ENCODE measurements at places on chromosomes 2 and 18. TPM values are rescaled to one million over a fixed set of nuclear protein-coding genes. Genes with fewer than 3 reads are reported as not detected.

REG3A gene
- total RNA-seq, result not detected

CFAP221 gene
- 1.2 TPM for total RNA-seq

DNA sequence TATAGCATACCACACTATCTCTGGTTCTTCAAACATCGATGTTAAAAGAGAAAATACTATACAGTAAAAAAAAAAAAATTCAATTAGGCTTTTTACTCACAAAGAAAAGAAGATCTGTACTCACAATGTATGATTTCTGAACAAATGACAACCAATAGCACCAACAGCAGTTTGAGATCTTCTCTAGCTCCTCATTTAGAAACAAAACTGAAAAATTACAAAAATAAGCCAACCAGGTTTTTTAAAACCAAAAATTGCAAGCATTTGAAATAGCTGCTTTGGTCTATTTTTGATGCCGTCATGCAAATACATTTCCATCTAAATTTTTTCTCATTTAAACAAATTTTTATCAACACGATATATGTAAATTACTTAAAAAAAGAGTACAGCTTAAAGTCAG lies 34.3 kb upstream of the RALBP1 start:
- DNase-seq, result no peak

DNA sequence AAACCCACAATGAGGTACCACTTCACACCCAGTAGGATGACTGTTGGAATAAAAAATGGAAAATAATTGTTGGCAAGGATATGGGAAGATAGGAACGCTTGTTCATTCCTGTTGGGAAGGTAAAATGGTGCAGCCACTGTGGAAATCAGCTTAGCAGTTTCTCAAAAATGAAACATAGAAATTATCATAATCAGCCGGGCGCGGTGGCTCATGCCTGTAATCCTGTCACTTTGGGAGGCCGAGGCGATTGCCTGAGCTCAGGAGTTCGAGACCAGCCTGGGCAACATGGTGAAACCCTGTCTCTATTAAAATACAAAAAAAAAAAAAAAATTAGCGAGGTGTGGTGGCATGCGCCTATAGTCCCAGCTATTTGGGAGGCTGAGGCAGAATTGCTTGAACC lies 23.4 kb downstream of the AMER3 start:
- no peak for DNase-seq

DNA sequence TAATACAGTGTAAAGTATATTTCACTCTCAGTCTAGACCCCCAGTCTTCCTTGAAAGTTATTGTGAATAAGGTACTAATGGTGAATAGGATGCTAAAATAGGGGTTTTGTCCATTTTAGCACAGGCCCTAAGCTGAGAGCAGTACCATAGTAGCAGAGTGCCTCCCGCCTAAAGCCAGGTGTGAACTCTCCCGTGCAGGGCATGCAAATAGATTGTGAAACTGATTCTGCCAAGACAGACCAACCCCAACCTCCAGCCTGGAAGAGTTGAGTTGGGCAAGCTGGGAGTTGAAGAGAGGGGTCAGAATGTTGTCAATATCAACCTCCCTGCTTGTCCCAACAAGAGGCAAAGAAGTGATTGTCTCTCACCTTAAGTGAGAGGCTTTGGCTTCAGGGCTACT lies 97.4 kb upstream of the CYRIA start:
- no peak for DNase-seq

DNA sequence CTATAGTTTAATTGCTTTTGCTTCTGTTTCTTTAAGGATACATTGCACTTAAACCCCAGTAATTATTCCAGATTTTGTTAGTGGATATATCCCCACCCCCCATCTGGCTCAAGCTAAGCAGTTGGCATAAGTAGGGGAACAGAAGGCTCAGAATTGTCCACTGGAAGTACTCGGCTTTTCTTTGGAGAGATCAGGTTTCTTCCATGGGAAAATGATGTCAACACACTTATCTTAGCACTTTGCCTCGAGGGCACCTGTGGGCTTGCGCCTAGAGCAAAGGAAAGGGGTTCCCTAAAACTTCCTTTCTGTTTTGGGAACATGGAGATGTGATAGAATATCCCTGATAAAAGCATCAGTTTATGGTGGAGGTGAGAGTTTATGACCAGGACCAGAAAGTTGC lies 130.6 kb downstream of the FMNL2 start:
- DNase-seq, result no peak

GRCh38 chr2:47002480-47003381 lies 87.1 kb upstream of the MCFD2 start:
- DNase-seq, result no peak

- DNase-seq, result no peak
These were observed 50.7 kb upstream of the HNRNPA3 start for GRCh38 chr2:177161741-177162460.

GRCh38 chr2:218983934-218984238 lies 1.1 kb downstream of the FEV start:
- no peak for DNase-seq

DNA sequence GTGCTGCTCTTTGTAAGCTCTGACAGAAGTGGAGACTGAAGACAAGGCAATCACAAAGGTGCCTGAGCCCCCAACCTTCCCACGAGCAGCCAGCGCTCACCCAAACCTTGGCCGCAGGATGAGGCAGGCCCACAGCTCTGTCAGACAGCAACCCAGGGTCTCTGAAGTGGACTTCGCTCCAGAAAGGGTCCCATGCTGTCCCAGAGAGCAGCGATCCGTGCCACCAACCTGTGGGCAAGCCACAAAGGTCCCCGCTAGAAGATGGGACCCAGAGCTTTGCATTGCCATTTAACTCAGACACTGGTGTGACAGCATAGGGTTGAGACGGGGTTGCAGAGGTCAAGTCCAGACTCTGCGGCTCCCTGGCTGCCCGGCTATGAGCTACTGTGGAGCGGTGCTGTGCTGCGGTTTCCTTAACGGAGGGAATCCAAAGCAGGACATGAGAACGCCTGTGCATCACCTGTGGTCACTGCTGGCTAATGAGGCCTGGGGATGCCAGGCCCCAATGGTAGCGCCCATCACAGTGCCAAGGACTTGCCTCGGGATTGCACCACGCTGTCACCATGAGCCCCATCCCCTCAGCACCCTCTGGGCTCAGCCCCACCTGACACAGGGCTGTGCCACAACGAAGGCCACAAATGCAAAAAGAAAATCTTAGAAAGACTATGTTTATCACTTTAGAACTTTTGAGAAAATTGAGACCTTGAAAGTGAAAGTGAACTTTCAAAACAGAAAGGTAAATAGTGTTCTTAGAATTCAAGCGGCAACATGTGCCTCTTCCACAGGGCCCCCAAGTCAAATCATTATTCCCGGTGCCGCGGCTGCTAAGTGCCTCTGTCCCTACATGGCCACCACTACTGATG lies 103.4 kb downstream of the HDAC4 start:
- no peak for DNase-seq

COLEC11 gene
- total RNA-seq, result 7.4 TPM

ACADL gene
- 13.8 TPM for total RNA-seq

DTNA gene
- total RNA-seq, result 38.1 TPM

GRCh38 chr2:11031876-11032275 lies 120.1 kb downstream of the KCNF1 start:
- DNase-seq, result no peak

COL4A4 gene
- total RNA-seq, result 0.38 TPM

- no peak for DNase-seq
These were observed 22.8 kb upstream of the DGKD start for GRCh38 chr2:233331536-233331935.

GRCh38 chr2:30425326-30425725 lies 21.7 kb upstream of the LCLAT1 start:
- no peak for DNase-seq

- DNase-seq, result no peak
These were observed 13.9 kb downstream of the CROCC2 start for GRCh38 chr2:240919786-240920782.

MYO1B gene
- 118 TPM for total RNA-seq

DNA sequence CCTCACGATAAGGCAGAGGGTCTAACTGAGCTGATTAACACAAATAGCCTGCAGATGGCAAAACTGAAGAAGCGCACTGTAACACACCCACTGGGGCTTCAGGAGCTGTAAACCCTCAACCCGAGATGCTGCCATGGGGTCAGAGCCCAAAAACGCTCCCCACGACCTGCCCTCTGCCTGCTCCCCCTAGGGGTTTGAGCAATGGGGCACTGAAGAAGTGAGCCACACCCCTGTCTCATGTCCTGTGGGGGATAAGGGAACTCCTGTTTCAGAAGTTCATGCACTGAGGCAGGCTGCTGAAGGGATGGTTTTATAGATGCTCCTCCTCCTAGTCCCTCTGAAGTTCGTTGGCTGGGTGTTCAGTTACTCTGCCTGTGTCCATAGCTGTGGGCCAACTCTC lies 105.9 kb upstream of the CELF4 start:
- no peak for DNase-seq

- DNase-seq, result no peak
These were observed 38.1 kb downstream of the NUP35 start for GRCh38 chr2:183162362-183162761.

- no peak for DNase-seq
These were observed 1415.1 kb upstream of the ZEB2 start for GRCh38 chr2:145935016-145935415.

- DNase-seq, result no peak
These were observed 355.9 kb downstream of the PIK3C3 start for GRCh38 chr18:42310956-42311355.

COL3A1 gene
- 237 TPM for total RNA-seq

- DNase-seq, result no peak
These were observed 63.4 kb upstream of the ARHGAP28 start for GRCh38 chr18:6666012-6666685.

DNA sequence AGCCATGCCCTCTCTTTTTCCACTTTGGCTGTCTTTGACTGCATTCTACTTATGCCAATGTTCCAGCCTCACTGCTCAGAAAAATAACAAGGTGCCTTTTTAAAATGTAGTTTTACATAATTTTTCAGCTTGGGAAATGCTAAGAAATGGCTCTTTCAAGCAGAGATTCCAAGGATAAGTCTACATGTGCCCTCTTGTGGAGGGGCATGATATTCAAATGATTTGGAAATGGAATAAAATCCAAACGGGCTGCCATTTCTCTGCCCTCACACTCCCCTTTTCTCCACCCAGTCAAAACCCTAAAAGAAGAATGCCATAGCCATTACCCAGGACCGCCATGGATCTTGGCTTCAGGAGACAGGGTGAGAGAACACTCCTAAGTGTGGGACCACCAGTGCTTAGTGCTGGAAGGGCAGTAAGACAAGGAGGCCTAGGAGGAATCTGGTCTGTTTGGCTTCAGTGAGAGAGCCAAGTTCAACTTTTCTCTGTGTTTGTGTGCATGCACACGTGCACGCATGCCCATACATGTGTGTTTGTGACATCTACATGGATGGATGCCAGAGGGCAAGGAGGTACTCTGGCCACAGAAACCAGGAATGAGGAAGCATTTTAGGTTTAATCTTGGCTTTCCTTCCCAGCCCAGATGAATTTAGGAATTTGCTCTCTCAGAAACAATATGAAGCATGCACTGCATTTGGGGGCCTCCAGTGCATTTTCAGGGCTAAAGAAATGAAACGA lies 174.0 kb upstream of the SLC14A2 start:
- DNase-seq, result no peak

ANKRD30BL gene
- total RNA-seq, result not detected

EVA1A gene
- total RNA-seq, result 0.50 TPM

GRCh38 chr2:62472312-62472711 lies 33.7 kb downstream of the TMEM17 start:
- no peak for DNase-seq

GPC1 gene
- 91.4 TPM for total RNA-seq

PLCL1 gene
- 21.8 TPM for total RNA-seq

DNA sequence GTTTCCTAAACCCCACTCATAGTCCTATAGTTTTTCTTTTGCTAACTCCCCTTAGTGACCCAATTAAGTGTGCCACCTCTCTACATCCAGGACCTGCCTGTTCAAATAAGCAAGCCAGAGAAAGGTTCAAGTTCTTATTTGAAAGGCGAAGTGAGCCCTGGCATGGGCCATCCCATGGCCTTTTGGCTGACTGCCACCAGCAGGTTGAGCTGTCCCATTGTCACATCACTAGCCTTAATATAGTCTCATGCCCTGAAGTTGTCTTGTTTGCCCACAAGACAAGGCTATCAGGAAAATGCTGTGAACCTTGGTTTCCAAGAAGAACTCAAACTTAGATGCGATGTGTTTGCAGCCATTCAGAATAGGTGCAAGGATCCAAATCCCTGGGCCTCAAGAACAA lies 158.8 kb downstream of the SH3RF3 start:
- no peak for DNase-seq

PLB1 gene
- total RNA-seq, result 6.3 TPM

FNDC4 gene
- 58.0 TPM for total RNA-seq

GRCh38 chr2:153890576-153890975 lies 18.9 kb downstream of the GALNT13 start:
- no peak for DNase-seq

- DNase-seq, result no peak
These were observed 22.0 kb downstream of the AP1S3 start for GRCh38 chr2:223815186-223815883.

DNA sequence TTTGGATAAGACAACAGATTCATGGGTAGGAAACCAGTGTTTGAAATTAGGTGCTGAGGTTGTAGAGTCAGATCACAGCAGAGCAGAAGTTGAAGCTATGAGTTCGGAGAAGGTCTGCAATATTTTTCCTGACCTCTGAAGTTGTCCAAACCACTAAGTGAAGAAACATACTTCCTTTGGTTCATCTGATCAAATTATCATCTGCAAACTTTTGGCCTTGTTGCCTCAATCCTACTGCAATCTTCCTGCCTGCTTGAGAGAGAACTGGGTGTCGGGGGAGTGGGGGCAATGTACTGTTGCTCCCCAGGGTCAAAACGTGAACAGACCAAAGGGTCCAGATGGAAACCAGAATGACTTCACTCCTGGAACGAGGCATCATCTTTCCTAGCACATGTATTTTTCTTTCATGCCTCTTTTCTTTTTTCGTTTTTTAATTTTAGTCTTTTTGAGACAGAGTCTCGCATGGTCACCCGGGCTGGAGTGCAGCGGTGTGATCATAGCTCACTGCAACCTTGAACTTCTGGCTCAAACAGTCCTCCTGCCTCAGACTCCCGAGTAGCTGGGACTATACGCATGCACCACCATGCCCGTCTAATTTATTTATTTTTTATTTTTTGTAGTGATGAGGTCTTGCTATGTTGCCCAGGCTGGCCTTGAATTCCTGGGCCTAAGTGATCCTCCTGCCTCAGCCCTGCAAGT lies 42.7 kb downstream of the RAB31 start:
- no peak for DNase-seq

DNA sequence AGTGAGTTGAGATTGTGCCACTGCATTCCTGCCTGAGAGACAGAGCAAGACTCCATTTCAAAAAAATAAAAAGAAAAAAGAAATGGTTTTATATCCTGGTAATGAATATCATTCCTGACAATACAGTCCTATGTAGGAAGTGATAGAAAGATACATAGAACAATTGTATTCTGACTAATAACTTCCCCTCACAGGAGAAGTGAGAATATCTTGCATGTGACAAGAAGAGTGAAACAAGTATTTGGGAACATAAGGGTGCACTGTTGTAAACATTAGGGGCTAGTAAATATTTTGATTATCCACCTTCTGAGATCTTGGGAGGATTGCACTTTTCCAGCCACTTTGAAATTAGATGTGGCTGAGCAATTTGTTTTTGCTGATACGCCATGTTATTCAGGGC lies 40.7 kb downstream of the KLHL14 start:
- no peak for DNase-seq

Data from omental fat pad (tissue), 4 donors.